ENCODE measurements at places on chromosomes 6 and 20.

DNA sequence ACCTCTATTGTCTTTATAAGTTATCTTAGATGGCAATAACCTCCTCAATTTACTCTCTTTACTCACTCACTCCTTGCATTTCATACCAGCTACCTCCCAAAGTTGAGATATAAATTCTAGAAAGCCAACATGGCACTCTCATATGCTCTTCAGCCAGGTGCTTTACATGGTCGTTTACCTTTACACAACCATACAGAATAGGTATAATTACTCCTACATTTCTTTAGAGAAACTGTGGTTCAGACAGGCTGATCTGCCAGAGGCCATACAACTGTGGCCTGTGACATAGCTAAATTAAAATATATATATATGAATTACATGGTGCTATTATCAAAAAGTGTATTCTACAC lies 45.7 kb downstream of the HBS1L start:
- no peak for DNase-seq

DNA sequence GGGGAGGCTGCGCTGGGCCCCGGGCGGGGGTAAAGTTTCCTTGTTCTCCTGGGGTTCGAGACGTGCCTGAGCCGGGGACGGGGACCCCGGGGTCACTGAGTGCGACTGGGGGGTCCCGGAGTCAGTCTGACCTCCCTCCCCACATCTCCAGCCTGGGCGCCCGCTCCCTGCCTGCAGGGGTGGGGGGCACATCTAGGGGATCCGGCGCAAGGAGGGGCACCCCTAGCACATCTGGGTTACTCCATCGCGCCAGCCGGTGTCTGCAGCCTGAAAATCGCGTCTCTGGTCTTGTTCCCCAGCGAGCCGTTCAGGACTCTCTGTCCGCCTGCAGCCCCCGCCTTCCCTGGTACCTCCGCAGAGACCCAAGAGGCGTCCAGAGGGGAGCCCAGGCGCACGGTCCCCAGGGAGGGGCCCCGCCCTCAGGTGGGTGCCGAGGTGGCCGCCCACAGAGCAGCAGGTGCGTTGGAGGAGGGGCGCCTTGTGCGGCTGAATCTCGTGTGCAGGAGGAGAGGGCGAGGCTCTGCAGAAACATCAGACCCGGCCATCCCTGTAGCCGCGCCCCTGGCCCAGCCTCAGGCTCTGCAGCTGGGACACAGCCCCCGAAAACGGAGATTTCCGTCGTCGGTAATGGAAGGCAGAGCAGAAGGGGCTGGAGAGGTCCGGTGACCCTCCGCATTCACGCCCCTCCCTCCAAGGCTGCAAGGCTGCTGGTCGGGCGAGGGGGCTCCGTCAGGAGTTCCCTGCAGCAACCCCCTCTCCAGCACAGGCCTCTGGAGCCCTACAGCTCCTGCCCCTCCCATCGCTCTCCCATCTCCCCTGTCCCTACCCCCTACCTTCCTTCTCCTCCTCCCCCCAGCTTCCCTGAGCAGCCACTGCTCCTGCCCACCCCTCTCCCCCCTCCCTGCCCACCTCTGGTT lies 628 bp upstream of the CHRNA4 start:
- no peak for DNase-seq

DNA sequence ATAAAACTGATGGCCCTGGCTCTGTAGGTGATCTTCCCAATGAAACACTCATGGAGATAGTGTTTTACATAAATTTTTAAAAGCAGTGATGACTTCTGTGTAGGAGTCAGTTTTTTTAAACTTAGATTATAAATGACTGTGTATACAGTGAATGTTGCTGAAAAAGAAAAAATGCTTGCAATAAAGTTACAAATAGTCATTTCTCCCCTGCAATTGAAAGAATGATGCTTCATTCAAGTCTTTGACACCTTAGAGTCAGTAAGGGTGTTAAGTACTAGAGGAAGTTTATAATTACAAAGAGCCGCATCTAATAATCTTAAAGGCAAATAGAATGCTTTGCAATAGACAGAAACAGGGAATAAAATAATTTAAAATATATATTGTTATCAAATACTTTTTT lies 27.6 kb downstream of the ZNF292 start:
- DNase-seq: no peak

- no peak for DNase-seq
Observed at GRCh38 chr20:59804871-59805665, 128.4 kb downstream of the SYCP2 start.

- DNase-seq: no peak
Observed at GRCh38 chr20:59600472-59600871, 3.9 kb upstream of the PHACTR3 start.

DNA sequence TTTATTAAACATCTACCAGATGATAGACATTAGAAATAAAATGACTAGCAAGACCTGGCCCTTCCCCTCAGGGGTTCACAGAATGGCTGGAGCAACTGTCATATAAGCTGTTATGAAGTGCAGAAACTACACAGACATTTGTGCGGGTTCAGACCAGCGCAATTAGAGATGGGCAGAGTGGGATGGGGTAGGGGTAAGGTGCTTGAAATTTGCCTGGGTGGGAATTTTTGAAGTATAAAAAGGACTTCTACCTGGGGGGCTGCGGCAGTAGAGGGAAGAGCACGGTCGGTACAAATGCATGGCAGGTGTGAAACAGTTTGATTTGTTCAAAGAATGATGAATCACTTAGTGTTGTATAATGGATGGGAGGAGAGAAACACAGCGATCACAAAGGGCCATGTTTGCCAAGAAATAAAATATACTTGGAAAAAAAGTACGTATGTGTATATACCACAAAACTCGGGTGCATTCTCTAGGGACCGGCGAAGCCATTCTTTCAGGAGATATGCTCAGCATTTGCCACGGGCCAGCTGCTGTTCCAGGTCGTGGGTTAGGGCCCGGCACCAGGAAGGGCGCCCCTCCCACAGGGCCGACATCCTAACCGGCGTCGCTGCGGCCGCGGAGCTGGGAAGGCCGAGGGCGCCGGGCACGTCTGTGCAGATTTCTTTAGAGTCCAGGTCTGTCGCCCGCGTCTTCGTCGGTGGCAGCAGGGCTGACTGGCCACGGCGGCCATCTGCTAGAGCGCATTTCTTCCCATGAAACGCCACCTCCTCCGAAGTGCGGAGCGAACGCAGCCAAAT lies 809 bp upstream of the NOL7 start:
- no peak for DNase-seq

- no peak for DNase-seq
Observed at GRCh38 chr6:84227044-84227433, 404 bp downstream of the CEP162 start.

DNA sequence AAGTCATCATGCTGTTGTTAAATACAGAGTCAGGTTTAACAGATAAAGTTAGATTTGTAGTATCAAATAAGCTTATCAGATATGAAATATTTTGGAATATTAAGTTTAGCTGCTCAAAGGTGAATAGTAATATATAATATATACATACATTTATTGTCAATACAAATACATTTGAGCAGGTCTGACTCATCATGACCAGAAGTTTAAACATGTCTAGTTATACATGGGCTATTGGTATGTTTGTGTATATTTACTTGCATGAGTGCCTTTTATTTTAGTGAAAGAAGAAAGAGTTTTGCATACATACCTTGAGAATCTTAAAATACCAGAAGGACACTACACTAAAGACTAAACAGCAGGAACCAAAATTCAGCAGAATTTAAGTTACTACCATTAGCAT lies 76.8 kb downstream of the BMP5 start:
- DNase-seq: no peak

GRCh38 chr6:44222486-44223318 lies 693 bp upstream of the SLC29A1 start:
- DNase-seq: no peak

GRCh38 chr6:25918083-25918683 lies 12.3 kb downstream of the SLC17A2 start:
- DNase-seq: no peak

- DNase-seq: no peak
Observed at GRCh38 chr6:12047304-12047703, 35.2 kb downstream of the HIVEP1 start.

- no peak for DNase-seq
Observed at GRCh38 chr20:10857352-10858070, 183.7 kb upstream of the JAG1 start.

GRCh38 chr6:158543606-158544185 lies 16.2 kb upstream of the TMEM181 start:
- no peak for DNase-seq

- DNase-seq: no peak
Observed at GRCh38 chr20:28562510-28562898, 2695.0 kb upstream of the DEFB115 start.

GRCh38 chr6:155364844-155365437 lies 50.7 kb upstream of the TFB1M start:
- no peak for DNase-seq

DNA sequence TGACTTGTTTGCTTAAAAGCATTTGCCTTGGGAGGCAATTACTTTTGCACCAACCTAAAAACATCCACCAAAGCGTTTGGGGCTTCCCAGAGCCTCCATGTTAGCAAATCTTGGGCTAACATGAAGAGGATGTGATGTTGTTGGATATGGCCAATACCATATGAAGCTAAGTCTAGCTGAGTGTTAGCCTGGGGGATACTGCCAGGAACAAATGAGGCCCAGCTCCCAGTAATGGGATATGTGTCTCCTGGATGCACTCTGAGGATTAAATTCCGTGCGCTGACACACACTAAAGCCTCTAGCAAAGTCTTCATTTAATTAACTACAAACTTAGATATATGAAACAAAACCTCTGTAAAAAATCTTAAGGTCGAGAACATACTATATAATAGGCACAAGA lies 35.3 kb upstream of the HBS1L start:
- DNase-seq: no peak

DNA sequence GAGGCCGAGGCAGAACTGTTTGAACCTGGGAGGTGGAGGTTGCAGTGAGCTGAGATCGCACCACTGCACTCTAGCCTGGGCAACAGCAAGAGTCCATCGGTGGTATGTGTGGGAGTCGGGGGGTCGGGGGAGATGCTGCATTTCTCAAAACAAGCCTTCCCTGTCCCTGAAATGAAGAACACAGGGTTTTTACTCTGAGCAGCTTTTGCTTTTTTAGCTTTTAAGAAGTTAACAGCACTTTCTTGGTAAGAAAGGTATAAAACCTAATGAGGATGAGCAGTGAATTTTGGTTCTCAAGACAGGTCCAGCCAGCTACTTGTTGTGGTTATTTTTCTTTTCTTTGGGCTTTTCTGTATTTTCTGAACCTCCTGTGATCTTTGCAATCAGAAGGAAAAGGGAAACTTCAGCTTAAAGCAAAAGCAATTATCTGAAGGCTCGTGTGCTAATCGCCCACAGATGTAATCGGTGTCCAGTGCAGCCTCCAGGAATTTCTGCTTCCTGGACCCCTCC lies 3.7 kb downstream of the RPL10A start:
- no peak for DNase-seq

DNA sequence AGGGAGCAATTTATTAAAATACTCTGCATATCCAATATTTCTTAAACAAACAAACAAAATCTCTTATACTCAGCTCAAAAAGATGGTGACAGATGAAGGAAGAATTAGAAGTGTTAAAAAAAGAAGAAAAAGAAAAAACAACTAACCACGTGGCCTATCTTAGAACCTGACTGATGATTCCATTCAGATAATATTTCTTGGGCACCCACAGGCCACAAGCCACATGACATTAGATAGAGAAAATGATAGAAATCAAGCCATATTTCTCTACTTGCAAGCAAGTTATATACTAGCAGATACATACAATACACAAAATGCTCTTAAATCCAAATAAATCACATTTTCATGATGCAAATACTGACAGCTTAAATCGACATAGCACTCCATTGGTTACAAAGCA lies 14.5 kb upstream of the RAMACL start:
- DNase-seq: no peak

DNA sequence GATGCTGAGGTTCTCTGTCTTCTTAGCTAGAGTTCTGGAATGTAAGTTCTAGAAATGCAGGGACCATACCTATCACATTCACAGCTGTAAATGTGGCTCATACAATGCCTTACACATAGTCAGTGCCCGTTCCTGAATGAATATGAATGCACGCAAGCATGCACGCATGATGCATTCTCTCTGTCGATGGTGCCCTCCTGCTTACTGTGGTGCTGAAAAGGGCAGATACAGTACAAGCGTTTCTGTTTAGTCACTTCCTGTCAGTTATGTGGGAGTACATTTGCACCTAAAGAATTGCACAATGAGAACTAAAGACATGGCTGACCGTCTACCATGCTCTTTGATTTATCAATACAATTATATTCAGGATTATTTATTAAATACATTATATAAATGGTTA lies 152.2 kb upstream of the SOX4 start:
- DNase-seq: no peak

GRCh38 chr6:168574699-168575195 lies 133.8 kb downstream of the SMOC2 start:
- DNase-seq: no peak

GRCh38 chr20:59721386-59721785 lies 117.0 kb downstream of the PHACTR3 start:
- DNase-seq: no peak

- DNase-seq: no peak
Observed at GRCh38 chr6:155493694-155494143, 38.1 kb upstream of the NOX3 start.

GRCh38 chr6:163296835-163297519 lies 117.5 kb upstream of the QKI start:
- no peak for DNase-seq

DNA sequence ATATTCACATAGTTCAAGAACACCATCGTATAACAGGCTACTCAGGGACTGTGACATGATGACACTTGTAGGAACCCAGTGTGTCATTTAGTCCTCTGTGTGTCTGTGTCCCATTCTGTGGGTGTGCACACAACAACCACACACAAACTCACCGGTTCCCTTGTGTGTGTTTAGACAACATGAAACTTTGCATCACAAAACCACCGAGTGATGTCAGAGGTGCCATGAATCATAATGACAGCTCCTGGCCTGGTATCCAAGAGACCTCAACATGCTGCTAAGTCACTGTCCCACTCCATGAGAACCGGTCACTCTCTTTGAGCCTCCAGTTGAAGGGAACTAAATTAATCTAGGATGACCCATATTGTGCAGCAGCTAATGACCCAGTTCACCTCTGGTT lies 421.3 kb downstream of the PREX1 start:
- no peak for DNase-seq

DNA sequence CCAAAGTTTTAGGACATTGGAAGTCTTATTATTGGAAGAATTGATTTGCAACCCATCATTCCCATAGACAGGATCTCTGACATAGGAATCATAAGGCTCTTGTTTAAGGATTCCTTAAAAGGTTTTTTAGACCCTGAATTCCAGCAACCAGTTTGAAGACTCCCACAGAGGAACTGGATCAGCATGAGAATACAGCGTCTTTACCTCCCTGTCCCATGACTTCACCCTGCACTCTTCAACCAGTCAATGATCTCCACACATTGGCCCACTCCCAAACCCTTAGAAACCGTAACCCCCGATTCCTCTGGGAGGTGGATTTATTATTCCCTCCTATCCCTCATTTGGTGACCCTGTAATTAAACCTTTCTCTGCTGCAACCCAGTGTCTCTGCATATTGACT lies 150.7 kb upstream of the PLCB4 start:
- DNase-seq: no peak

DNA sequence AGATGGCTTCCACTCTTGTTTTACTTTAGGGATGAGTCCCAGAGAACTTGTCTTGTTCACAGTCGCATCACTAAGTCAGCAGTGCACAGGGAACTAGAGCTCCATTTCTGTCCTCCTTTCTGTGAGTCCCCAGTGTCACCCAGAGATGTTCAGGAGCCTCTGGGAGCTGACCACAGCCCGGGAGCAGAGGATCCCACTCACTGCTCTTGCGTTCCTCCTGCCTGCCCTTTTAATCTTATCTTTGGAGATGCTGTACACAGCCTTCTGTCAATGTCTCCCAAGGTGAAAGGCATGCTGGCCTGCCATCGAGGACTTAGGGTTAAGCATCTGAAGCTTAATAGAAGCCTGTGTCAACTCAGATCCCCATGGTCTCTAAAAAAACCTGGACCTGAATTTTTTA lies 71.2 kb downstream of the IGF2R start:
- no peak for DNase-seq

All from T-helper 9 cell (primary cell).